ENCODE measurements at places on chromosomes 5 and 9.

DNA sequence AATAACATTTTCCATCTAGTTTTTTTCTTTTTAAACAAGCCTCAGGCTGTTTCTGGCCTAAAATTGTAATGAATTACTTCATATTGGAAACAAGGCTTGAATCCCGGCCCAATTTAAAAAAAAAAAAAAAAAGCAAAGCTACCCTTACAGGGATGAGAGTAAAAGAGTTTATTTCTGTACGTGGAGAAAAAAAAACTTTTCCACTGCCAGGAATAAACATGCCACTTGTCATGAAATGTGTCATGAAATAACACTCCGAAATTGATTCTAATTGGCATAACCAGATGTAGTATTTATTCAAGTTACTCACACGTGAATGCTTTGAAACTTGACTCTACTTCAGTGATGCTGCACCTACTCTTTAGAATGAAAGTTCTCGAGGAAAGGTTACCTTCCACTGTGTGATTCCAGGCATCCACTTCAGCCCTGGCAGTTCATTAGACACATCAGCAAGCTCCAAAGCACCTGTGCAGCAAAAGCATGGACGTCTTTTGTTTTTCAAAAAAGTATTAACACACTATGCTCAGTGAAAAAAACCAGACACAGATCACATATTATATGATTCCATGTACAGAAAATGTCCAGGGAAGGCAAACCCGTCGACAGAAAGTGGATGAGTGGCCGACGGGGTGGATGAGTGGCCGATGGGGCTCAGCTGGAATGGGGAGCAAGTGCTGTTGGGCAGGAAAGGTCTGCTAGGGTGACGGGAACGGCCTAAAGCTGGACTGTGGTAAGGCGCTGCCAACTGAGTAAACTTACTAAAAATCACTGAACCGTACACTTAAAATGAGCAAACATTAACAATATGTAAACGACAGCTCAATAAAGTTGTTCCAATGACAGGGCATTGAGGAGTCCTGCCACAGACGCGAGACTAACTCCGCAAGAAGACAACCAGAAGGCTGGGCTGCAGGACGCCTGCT, 21.2 kb downstream of the NSUN2 start:
- DNase-seq = no peak

- DNase-seq = no peak
Measured at GRCh38 chr9:109557481-109557880, 59.4 kb upstream of the PTPN3 start.

GRCh38 chr5:150141544-150142184, 14.0 kb downstream of the PDGFRB start:
- no peak for DNase-seq

DNA sequence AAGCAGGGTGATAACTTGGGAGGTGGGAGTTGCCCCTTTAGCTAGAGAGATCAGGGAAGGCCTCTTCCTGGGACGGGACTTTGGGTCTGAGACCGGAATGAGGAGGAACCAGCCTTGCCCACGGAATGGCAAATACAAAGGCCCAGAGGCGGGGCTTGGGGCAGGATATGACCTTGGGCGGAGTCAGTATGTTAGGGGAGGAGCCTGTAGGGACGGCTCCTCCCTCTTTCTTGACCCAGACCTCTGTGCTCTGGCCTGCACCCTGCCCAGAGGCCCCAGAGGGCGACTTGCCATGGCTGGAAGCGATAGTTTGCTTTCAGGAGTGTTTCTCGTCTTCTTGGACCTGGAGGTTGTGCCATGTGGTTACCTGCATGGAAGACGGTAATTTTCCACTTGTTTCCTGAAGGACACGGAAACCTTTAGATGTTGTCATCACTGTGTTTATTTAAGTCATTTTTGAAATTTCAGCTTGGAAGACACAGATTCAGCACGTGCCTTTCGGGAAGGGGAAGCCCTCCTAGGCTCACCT, 85.6 kb downstream of the DAB2IP start:
- DNase-seq = no peak

GRCh38 chr9:125400725-125401716, 139.4 kb downstream of the GAPVD1 start:
- DNase-seq = no peak

- no peak for DNase-seq
Measured at GRCh38 chr5:125409861-125410536, 663.6 kb upstream of the ZNF608 start.

DNA sequence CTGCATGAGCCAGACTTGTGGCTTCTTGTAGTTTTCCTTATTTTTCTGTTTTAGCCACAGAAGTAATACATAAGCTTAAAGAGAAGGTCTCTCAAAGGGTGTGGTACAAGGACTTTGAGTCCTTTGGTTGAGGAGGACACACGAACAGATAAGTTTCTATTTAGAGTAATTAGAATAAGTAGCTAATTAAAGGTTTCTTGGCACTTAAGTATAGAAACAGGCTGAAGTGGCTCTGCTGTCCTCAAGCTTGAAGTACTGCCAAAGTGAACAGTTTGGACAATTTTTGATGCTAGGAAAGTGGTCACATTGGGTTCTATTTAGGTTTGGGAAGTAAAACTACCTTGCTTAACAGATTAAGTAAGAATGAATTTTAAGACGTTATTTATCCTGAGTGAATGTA, 278.3 kb upstream of the MPDZ start:
- no peak for DNase-seq

GRCh38 chr9:113483676-113484257, 20.2 kb downstream of the RGS3 start:
- no peak for DNase-seq

DNA sequence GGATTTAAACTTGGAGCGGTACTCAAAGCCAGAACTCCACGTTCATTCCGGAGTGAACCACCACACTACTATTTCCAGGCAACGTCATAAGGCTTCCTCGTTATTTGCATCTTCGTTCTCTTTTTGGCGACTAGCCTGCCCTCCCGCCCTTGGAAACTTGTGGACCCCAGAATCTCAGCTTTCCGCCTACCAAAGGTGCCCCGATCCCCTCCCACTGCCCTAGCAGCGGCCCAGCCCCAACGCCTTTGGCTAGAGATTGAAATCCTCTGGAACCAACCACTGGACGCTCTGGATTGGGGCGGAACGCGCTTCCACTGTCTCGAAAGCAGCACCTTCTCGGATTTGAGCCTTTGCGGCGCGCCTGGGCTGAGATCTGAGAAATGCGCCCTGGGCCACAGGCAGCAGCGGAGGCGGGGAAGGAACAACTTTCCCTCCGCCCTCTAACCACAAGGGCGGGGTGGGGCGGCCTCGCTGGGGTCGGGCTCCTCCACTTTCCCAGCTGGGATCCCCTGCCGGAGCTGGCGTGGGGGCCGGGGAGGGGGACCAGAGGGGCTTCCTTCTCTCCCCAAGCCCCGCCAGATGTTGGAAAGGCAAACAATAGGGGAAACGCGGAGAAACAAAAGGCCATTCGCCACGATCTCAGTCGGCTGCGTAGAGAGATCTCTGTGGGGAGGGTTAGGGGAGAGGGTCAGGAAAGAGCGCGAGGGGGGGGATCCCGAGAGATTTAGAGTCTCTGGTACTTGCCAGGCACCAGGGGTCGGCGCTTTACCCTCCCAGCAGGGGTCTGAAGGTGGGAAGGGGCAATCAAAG, 1.3 kb downstream of the MOB3B start:
- DNase-seq = peak; percentile 7

GRCh38 chr9:99860266-99860665, 38.6 kb downstream of the NR4A3 start:
- DNase-seq = no peak

GRCh38 chr9:82223442-82223841, 234.9 kb downstream of the SPATA31D1 start:
- no peak for DNase-seq

GRCh38 chr5:171481571-171482433, 62.4 kb downstream of the FGF18 start:
- DNase-seq = no peak

GRCh38 chr5:53166183-53166495, 56.6 kb upstream of the MOCS2 start:
- DNase-seq = no peak

GRCh38 chr9:130672466-130672865, 8.1 kb downstream of the PRDM12 start:
- no peak for DNase-seq

All from stimulated activated CD8-positive, alpha-beta memory T cell treated with anti-CD3 and anti-CD28 coated beads, Interleukin-4, amount 100 ng/mL, for 1 hour (primary cell).